ENCODE measurements at places on chromosomes 4 and X.

- DNase-seq = no peak
Observed at GRCh38 chr4:118948545-118949144, 60.0 kb downstream of the SYNPO2 start.

DNA sequence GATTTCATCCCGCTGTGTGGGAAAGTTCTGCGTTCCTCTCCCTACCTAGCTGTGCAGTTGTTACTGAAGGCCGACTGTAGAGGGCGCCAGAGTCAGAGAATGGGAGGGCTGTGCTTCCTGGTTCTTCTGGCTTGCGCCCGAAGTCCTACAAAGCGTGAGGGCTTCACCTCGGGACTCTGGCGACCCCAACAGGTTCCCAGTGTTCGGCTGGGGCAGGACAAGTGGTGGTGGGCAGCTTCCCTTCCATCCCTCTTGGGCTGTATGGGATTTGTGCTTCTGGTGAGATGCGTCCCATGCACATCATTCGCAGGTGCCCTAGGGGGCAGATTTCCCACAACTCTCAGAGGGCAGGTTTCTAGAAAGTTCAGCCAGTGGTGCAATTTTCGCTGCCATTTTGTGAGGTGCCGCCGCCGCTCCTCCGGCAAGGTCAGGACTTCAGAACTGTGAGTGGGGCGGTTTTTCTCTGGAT is 27.3 kb downstream of the CT45A1 start:
- no peak for DNase-seq

DNA sequence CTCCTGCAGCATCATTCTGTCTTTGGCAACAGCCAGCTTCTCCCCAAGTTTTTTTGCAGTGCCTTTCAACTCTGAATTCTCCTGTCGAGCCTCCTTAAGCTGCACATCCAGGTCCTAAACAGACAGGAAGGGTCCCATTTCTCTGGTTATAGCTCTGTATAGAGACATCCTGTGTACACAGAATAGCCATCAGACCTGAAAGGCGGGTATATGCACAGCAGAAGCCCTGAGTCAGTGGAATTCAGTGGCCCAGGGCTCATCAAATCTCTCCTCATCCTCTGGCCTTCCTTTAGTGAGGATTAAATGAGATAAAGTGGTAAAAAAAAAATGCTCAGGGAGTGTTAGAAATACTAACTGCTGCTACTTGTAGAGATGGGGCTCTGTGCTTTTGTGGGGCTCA is 73.8 kb downstream of the FAM184B start:
- DNase-seq = no peak

GRCh38 chr4:156303708-156304107 is 350.0 kb upstream of the CTSO start:
- DNase-seq = no peak

GRCh38 chr4:115117651-115118050 is 4.2 kb upstream of the NDST4 start:
- DNase-seq = no peak

GRCh38 chr4:85556283-85556682 is 81.3 kb downstream of the ARHGAP24 start:
- no peak for DNase-seq

DNA sequence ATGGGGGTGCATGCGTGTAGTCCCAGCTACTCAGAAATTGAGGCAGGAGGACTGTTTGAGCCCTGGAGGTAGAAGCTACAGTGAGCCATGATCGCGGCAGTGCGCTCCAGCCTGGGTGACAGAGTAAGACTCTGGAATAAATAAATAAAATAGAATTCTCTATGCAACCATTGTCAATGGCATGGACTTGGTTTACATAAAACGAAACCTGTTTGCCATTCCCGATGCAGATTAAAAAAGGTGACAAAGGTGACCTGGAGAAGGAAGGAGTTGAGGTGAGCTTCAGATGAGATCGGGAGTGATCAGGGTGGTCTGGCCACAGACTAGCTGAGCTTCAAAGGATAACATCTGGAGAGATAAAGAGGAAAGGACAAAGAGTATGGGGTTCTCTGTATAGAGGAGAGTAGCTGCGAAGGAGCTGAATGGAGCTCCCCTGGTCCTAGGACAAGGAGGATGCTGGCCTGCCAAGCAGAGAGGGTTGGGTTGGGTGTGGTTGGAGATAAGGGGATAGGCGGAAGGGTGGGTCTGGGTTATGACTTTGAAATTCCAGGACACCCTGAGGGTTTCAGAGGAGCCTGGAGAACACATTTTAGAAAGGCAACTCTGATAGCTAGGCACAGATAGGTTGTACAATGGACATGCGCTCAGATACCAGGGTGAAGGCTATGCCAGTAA is 98.6 kb downstream of the RBM47 start:
- DNase-seq = no peak
